AG08395 (cell line): ENCODE measurements at places on chromosomes 4 and X.

DNA sequence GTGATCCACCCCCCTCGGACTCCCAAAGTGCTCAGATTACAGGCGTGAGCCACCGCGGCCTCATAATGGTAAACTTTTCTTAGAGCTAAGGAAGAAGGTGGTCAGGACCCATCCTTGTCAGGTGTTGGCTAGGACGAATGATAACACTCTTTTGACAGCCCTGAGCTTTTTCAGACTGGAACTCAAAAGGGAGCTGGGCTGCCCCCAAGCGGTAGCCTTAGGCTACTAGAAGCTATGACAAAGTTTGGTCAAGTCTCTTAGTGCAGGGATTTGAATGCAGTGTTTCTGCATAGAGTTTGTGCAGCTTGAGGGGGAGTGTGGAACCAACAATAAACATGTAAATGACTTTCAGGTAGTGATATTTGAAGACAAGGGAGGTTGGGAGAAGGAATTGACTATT is 11.8 kb upstream of the HSD17B10 start:
- DNase-seq = peak; percentile 35

GRCh38 chr4:126611900-126612299 is 1020.9 kb upstream of the INTU start:
- DNase-seq = peak; percentile 57

- DNase-seq = no peak
These were observed 792.3 kb upstream of the PCDH7 start for GRCh38 chr4:29927895-29928294.

- no peak for DNase-seq
These were observed 47.9 kb downstream of the TRIM2 start for GRCh38 chr4:153252122-153252521.

GRCh38 chr4:186695392-186695791 is 28.3 kb downstream of the FAT1 start:
- DNase-seq = no peak

GRCh38 chr4:26468977-26469376 is 21.3 kb downstream of the CCKAR start:
- no peak for DNase-seq

- no peak for DNase-seq
These were observed 18.4 kb downstream of the GUCY1A1 start for GRCh38 chr4:155684892-155685541.

GRCh38 chr4:88398381-88398780 is 19.7 kb downstream of the HERC6 start:
- no peak for DNase-seq

DNA sequence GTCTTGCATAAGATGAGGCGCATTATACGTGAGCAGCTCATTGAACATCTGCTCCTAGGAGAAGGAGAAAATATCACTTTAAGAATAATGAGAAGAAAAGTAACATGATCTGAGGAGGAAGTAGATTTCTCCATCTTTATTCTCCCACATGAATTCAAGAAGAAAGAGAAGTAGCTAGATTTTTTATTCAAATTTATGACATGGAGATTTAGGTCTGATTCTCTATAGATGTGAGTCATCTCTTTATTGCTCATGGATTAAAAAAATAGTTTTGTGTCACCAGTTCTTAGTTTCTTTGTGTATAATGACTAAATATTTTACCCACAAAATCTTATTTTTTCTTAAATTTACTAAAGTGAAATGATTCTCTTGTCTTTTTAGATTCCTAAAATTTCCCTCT is 40.4 kb downstream of the HPGDS start:
- DNase-seq = no peak

DNA sequence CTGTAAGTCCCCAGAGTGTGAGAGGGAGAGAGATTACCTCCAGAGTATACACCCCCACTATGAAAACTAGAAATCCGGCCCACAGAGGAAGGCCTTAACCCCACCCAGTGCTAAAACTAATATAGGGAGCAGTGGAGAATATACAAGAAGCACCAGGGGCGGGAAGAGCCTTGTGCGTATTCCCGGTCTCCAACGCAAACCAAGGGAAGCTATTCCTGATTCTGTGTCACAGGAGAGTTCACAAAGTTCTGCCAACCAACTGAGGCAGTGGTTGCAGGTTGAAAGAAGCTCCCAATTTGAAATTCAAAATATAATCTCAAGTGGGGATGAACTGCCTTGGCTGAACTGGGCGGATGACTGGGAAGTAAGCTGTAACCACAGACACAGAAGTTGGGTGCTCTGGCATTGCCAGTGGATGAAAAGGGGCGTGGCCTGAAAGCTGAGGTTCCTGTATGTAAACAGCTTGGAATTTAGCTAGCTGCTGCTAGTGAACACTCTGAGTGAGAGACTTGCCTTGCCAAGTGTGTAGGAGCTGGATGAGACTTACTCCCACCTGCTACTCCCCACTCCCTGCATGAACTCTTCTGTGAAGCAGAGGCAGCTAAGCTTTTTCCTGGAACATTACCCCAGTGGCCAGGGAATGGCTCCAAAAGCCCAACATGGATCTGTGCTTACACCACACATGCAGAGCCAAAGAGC is 32.7 kb downstream of the ELF2 start:
- DNase-seq = no peak

DNA sequence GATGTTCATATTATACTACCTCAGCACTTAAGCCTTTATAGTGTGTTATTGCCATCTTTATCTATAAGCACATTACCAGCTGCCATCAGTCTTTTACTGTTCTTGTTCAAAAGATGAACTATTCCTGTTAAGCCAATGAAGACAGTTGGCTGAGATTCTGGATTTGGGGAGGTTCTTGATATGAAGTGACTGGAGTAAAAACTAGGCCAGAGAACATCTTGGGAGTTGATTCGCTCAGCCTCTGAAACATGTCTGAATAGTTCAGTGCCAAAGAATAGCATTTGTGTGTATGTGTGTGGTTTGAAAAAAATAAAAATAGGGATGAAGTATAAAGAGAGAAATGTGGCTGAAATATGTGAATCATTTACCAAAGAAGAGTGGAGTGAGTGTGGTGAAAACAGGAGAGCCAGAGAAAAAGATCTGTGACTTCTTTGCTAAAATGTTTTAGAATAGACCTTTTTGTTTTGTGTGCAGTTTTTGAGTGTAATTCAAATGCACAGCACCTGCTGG is 15.2 kb downstream of the EXOC1 start:
- DNase-seq = no peak

DNA sequence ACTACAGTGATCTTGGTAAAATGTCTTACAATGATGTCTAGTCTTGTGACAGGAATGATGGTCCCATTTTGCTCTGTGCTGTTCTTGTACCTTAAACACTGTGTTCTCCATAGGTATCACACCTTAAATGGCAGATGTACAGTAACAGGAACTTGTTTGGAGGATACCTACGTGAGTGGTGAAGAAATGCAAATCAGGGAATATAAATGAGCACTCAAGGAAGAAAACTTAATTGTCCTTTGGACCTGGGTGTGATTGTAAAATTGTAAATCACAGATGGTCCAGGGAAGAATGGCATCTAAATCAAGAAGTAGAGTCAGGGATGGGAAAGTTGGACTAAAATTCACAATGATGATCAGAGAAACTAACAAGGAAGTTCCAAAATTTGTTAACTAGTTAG is 12.7 kb downstream of the HPGDS start:
- DNase-seq = no peak

DNA sequence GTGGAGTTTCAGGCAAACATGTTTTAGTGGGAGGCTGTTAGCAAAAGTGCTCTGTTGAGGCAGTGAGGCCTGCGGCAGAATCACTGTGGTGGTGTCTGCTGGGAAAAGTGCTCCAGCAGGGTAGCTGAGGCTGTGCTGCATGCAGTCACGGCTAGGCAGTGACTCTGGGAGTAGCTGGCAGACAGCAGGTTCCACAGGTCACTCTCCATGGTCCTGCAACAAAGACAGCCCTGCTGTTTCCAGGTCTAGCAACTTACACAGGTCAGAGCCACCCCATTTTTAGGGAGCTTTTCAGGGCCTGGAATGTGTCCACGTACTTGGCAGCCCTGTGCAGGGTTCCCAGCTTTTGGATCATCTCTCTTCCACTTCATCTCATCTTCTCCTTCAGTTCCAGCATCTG is 184.3 kb downstream of the NAA11 start:
- peak; percentile 3 for DNase-seq

DNA sequence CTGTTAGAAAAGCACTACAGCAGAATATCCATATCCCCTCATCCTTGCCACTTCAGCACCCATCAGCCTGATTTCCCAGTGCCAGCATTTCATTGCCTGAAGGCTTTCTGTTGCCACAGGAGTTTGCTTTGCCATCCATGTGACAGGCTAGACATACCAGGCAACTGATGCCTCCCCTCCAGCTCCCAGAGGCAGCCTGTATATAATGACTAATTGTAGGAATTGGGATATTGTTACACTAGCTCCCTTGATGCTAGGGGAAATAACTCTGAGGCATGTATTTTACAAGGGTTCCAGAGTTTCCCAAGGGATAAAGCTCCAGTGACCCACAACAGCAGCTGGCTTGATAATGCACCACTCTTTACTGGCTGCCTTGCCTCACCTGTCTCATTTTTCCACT is 608.0 kb upstream of the FTHL17 start:
- no peak for DNase-seq

DNA sequence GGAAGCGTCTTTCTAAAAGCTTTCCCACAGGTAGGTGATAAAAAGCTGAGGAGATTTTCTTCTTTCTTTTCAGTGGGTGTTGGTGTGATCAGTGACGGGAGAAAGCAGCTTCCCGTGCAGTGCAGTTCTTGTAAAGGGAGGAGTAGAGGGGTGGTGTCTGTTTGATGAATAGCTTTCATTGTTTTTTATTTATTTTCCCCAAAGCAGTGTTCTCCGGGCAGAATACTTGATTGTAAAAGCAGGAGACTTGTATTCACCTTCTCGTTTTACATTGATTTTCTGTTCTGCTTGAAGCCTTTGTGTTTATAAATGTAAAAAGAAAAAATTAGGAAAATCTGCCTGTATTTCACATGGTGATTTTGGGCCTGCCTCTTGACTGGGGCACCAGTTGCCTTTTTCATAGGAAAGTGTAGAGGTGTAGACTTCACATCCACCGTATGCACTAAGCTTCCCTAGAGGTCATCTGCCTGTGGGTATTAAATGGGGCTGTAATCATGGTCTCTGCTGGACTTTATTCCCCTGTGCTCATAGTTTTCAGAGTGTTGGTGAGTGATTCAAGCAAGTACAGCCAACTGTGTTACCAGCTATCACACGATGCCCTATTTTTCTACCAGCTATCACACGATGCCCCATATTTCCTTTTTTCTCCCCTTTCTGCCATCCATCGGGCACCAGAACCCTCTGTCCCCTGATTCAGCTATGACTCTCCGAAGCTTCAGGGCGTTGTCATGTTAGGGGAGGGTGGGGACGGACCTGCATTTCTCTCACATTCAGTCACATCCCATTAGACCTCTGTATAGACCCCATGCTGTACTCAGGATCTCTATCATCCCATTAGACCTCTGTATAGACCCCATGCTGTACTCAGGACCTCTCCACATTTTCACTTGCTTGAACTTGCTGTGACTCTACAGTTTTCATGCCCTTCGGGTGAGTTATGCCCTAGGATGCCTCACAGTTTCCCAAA is 526.5 kb downstream of the TRIML1 start:
- DNase-seq = no peak

DNA sequence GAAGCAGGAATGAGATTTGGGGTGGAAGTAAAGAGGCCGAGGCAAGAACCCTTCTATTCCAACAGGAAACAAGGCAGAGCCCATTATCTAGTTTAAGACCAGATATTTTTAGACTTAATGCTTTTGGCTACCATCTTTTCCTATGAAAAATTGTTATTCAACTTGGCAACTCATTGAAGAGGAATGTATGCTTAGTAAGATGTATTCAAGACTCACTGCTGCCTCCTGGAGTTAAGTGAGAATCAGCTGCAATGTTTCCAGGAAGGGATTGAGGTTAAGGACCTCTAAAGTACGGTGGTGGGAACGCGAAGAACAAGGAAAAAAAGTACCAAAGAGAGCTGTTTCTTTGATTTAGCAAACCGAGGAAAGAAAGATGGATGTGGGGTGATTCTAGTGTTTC is 89.1 kb downstream of the RAPGEF2 start:
- DNase-seq = peak; percentile 44

DNA sequence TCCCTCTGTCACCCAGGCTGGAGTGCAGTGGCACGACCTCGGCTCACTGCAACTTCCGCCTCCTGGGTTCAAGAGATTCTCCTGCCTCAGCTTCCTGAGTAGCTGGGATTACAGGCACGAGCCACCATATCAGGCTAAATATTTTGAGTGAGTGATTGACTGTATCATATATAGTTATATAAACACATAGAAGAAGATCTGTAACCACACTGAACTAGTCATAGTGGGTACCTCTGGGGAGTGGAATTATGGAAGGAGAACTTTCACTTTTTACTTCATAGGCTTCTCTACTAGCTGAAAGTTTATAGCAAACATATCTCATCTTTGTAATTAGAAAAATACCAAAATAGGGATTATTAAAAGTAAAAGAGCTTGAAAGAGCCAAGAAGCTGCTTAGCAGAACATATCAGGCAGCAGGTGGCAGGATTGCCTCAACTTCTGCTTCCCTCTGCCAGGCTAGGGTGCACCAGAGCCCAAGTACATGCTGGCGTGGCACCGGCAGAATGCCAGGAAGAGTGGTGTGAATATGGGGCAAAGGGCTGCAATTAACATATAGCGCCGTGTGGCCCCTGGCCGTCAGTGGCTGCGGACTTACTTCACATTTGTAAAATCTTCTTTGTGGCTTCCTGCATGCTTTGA is 39.5 kb upstream of the CD40LG start:
- no peak for DNase-seq

DNA sequence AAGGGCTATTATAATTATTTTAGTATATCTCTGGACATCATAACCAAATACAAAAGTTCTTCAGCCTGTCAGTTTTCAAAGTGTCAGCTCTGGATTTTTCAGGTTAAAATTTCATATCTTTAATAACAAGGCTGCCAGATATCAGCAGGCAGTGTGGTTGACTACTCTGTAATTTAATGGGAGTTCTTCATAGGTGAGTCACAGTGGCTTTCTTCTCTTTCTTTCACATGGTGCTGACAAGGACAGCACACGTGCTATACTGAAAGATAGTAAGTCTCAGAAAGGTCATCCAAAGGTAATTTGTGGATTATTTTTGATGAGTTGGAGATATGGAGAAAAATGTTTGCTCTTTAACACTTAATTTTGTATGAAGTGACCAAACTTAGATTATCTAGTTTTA is 43.2 kb downstream of the GALNT7 start:
- peak; percentile 71 for DNase-seq

DNA sequence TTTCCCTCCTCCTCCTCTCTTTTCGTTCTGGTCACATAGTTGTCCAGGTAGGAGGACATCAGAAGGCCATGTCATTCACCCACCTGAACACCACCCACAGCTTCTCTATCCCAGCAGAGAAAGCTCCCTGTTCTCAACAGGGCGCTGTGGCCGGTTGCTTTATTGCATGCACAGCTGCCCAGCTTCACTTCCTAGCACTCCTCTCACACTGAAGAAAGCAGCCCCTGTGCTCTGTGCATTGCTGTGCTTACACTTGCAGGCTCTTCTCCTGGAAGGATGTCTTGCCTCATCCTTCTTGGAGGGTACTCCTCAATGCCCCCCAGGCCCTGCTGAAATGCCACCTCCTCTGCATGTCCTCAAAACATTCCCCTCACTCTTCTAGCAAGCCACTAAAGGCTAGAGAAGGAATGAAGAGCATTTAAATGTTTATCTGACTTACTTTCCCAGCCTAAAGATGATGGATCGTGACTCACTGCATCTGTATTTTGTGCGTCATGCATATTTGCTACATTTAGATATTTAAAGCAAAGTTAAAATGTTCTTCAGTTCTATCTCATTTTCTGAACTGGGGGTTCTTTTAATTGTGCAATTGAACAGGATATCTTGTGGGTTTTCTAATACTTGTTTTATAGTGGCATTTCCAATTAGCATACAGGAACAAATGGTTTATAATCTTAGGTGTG is 186.4 kb upstream of the PUDP start:
- peak; percentile 67 for DNase-seq
